Activated naive CD4-positive, alpha-beta T cell treated with anti-CD3 and anti-CD28 coated beads for 36 hours (primary cell): ENCODE measurements at places on chromosomes 6 and 20. TPM values are rescaled to one million over a fixed set of nuclear protein-coding genes. Genes with fewer than 3 reads are reported as not detected.

IRF4 gene
- total RNA-seq: 504 TPM

SLC17A4 gene
- total RNA-seq: not detected

POPDC3 gene
- total RNA-seq: not detected

AIF1 gene
- total RNA-seq: 129 TPM

ZBTB46 gene
- 0.20 TPM for total RNA-seq

CFB gene
- total RNA-seq: 0.74 TPM

ETV7 gene
- total RNA-seq: 0.99 TPM

PPIL6 gene
- total RNA-seq: 0.19 TPM

FABP7 gene
- total RNA-seq: not detected

GJA10 gene
- total RNA-seq: not detected

LCA5 gene
- total RNA-seq: 0.22 TPM

RPS18 gene
- 5,497 TPM for total RNA-seq

OLIG3 gene
- total RNA-seq: not detected

LGSN gene
- total RNA-seq: not detected

PDYN gene
- not detected for total RNA-seq

SOBP gene
- total RNA-seq: 0.26 TPM

PROKR2 gene
- total RNA-seq: not detected

PPIL4 gene
- total RNA-seq: 25.8 TPM

SLC44A4 gene
- total RNA-seq: 0.10 TPM

PCSK2 gene
- not detected for total RNA-seq

CRISP3 gene
- not detected for total RNA-seq

ELOVL2 gene
- not detected for total RNA-seq

HLA-DOA gene
- 1.4 TPM for total RNA-seq

CTAGE9 gene
- total RNA-seq: not detected

TFAP2A gene
- total RNA-seq: not detected

TMEM63B gene
- 8.3 TPM for total RNA-seq

PGC gene
- total RNA-seq: not detected

CRISP2 gene
- not detected for total RNA-seq

C20orf96 gene
- total RNA-seq: 6.8 TPM
